CD14-positive monocyte (primary cell): ENCODE measurements at places on chromosomes 13 and 19. TPM values are rescaled to one million over a fixed set of nuclear protein-coding genes. Genes with fewer than 3 reads are reported as not detected.

- DNase-seq = no peak
Measured at GRCh38 chr13:47478985-47479384, 522.1 kb downstream of the SUCLA2 start.

DNA sequence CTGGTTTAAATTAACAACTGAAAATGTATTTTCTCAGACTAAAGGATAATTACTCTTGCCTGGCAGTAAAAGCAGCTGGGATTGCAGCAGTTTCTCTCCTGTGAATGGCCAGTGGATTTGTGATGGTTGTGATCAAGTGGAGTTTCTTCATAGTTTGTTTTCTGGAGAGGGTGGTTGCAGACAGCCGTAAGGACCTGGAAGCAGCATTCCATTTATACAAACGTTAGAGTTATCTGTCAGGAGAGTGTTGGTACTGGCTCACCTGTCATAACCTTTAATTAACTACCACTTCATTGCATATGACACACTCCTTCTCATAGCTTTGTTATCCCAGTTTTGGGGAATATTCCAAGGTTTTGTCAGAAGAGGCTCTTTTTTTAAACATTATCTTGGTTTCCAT, 258.4 kb upstream of the SLC10A2 start:
- DNase-seq = no peak

GRCh38 chr19:32392901-32393300, 12.7 kb upstream of the DPY19L3 start:
- DNase-seq = no peak

Gene PEG3
- polyA plus RNA-seq = 0.05 TPM

- no peak for DNase-seq
Measured at GRCh38 chr13:34035676-34036325, 217.9 kb downstream of the RFC3 start.

- DNase-seq = no peak
Measured at GRCh38 chr13:110347535-110348308, 40.6 kb downstream of the COL4A2 start.

GRCh38 chr19:1377176-1377964, 6.3 kb upstream of the NDUFS7 start:
- no peak for DNase-seq

- DNase-seq = no peak
Measured at GRCh38 chr13:43514311-43514710, 272.5 kb downstream of the ENOX1 start.

- DNase-seq = no peak
Measured at GRCh38 chr13:39036212-39036611, 1.7 kb downstream of the PROSER1 start.

Gene ADM5
- polyA plus RNA-seq = 0.84 and 1.2 TPM in 2 replicates

- DNase-seq = no peak
Measured at GRCh38 chr19:3161453-3161852, 17.1 kb upstream of the S1PR4 start.

Gene DMRTC2
- polyA plus RNA-seq = 0.09 TPM in 1 of 2 replicates, not detected in the other
